ENCODE measurements at places on chromosomes 2 and 18.

DNA sequence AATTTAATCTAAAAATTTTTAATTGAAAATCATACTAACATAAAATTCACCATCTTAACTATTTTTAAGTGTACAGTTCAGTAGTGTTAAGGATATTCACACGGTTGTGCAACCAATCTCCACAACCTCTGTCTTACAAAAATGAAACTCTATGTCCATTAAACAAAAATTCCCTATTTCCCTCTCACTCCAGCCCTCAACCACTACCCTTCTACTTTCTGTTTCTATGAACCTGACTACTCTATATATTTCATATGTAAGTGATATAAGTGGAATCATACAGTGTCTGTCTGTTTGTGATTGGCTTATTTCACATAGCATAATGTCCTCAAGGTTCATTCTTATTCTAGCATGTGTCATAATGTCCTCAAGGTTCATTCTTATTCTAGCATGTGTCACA, 34.3 kb upstream of the OSBPL6 start:
- no peak for DNase-seq

- DNase-seq, result no peak
Observed at GRCh38 chr2:156430980-156431358, 5.2 kb upstream of the GPD2 start.

- peak; percentile 47 for DNase-seq
Observed at GRCh38 chr2:74379851-74380789, at the start of gene DCTN1. Gene DCTN1 (minus strand): TSS chr2:74380311. CDS start chr2:74380037, 274 bp downstream.

- DNase-seq, result no peak
Observed at GRCh38 chr2:169507698-169508097, 1.8 kb upstream of the KLHL41 start.

DNA sequence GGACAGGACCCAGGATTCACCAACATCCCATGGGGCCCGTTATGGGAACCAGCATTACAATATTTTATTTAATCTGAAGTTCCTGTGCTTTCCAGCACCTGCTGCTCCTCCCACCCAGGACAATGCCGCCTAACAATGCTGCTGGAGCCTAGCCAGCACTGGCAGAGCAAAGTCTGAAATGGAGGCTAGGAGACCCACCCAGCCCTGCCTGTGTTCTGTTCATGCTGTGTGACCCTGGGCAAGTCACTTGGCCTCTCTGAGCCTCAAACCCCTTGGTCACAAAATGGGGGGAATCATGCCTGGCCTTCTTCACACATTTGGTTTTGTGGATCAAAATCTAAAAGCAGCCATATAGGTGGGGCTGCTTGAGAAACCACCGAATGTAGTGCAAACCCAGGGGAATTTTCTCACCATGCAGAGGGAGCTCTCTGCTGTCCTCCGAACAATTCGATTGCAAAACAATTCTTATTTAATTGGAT, 38.5 kb upstream of the ODC1 start:
- peak; percentile 6 for DNase-seq

DNA sequence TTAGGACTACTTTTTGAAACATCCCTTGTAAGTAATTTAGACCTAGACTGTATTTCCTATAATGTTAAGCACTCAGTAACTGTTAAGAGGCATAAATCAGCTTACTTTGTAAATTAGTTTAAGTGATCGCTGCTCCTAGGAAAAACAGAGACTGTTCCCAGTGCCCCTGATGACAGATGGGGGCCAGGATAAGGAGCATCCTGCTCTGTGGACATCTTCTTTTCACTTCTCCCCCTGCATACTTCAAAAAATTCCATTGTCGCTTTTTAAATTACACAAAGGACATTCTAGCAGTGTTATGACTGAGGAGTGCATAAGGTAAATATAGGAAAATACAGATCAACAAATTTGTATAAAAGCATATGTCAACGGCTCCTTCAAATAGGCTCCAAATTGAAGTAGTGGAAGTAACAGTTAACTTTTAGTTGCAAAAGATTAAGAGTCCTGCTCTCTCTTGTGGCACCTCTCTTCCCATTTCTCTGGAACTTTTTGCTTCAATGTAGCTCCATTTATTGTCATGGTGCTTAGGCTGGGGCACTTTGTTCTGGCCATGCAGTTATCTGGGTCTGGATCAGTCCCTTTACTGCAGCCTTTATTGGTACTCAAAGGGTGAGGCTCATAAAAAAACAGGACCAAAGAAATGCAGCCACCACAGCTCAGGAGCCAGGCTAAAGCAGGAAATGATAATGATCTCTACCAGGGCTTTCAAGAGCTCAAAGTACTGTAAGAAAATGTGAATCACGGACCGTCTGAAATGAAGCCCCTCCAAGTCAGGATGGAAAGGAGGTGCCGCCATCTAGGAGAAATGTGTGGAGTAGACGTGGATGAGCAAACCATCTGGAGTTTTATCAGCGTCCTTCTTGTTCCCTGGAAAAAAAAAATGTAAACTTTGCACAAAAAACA, 162.1 kb upstream of the ZNF516 start:
- no peak for DNase-seq

DNA sequence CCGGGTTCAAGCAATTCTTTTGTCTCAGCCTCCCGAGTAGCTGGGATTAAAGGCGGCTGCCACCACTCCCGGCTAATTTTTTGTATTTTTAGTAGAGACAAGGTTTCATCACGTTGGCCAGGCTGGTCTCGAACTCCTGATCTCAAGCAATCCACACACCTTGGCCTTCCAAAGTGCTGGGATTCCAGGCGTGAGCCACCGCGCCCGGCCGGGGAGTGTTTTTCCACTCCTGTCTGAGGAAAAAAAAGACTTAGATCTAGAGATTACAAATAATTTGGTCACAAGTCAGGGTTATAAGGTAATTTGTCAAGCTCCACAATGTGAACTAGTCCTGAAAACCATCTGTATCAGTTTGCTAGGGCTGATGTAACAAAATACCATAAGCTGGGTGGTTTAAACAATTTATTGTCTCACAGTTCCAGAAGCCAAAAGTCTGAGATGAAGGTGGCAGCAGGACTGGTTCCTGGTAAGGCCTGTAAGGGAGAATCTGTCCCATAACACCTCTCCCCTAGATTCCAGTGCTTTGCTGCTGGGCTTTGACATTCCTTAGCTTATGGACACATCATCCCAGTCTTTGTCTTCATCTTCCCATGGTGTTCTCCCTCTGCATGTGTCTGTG, 40.7 kb upstream of the SP3 start:
- DNase-seq, result no peak

GRCh38 chr2:61452392-61452791, 18.5 kb downstream of the USP34 start:
- DNase-seq, result no peak

- no peak for DNase-seq
Observed at GRCh38 chr2:26088038-26088643, 54.3 kb downstream of the RAB10 start.

GRCh38 chr18:22034276-22034675, 135.1 kb upstream of the GATA6 start:
- DNase-seq, result no peak

DNA sequence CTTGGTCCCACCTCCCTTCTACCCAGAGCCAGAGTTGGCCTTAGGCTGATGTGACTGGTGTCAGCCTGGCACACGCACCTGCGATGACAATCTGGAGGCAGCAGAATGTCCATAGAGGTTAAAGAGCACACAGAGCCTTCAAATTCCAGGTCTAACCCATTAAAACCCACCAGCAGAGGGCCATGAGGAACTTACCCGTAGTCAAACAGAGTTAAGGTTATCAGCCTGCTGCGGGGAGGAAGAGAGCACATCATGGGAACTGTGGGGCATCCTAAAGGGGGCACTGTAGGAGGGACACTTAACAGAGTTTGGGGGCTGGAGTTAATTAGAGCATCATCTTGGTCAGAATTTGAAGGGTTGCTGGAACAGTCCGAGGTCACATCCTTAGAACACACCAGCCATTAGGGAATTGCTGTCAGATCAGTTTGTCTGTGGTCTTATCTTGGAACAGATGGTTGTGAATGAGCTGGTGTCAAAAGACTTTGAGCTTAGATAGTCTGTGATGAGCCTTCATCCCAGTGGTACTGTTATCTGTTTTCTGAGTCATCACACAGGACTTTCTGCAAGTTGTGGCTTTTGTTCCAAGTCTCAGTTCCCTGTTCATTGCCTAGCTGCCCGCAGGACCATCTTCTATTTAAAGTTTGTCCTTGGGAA, 248.6 kb downstream of the LOXHD1 start:
- DNase-seq, result no peak

GRCh38 chr2:78351208-78351607, 674.3 kb upstream of the REG3G start:
- DNase-seq, result no peak

GRCh38 chr18:9762526-9762925, 54.4 kb downstream of the RAB31 start:
- DNase-seq, result no peak

- DNase-seq, result no peak
Observed at GRCh38 chr2:209619782-209620181, 151.8 kb upstream of the UNC80 start.

GRCh38 chr18:79466591-79466990, 70.9 kb downstream of the NFATC1 start:
- no peak for DNase-seq

DNA sequence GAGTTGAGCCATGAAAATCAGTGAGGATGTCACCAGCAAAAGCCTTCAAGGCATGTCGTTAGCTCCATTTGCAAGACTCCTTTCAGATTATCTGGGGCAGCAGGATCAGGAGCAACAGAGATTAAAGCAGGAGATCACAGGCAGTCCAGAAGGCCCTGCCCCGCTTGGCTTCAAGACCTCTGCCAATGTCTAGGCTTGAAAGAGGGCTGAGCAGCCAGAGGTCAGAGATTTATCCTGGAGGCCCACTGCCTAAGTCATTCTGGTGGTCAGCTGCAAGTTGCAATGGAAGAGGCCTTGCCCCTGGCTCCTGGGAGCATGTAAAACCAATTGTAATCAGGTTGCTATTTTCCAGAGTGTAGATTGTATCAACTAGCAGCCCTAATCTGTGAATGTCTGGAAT, 416.5 kb downstream of the BCL11A start:
- DNase-seq, result no peak

DNA sequence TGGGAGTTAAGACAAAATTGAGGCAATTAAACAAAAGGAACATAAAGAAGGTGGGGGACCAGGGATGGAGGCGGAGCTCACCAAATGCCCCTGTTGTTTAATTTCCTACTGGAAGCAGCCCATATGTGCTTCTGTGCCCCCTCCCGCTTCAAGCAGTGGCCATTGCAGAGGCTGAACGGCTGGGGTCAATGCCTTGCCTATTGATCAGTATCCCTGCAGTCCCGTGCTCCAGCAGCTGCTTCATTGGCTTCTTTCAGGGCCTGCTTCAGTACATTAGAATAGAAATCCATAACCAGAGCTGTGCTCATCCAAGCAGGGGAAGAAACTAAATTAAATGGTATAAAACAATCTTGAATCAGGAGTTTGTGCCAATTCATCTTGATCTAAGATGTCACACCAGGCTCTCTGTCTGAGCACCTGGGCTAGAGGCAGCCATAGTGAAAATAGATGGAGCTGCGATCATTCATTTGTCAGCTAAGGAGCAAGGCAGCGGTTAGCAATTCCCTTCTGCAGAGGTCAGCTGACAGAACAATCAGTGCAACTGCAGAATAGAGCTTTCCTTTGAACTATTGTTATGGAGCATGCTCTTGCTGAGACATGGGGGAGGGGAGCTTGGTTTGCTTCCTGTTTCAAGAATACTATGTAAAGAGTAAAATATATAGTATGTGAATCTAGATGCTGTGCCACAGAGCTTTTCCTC, 222.4 kb downstream of the WDR7 start:
- no peak for DNase-seq

DNA sequence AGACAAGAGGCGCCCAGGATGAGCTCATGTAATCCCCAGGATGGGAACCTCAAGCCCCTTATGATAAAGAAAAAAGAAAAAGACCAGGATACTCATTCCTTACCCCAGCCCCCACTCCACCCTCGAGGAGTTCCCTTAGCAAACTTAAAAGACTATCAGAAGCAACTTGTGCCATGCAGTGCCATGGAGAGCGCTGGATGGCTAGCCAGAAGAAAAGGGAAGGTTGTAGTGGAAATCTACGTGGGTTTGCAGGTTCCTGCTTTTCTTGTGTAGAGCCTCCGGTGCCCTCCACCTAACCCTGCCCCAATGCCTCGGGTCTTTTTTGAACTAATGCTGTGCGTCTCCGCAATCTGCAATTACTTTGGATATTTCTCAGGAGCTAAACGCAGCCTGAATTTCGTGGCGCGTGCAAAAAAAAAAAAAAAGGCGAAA, 16.2 kb upstream of the BCL11A start:
- DNase-seq, result no peak

GRCh38 chr2:85732467-85733120, 21.2 kb upstream of the ATOH8 start:
- DNase-seq, result no peak

GRCh38 chr2:239300242-239300641, 100.6 kb downstream of the HDAC4 start:
- DNase-seq, result no peak

DNA sequence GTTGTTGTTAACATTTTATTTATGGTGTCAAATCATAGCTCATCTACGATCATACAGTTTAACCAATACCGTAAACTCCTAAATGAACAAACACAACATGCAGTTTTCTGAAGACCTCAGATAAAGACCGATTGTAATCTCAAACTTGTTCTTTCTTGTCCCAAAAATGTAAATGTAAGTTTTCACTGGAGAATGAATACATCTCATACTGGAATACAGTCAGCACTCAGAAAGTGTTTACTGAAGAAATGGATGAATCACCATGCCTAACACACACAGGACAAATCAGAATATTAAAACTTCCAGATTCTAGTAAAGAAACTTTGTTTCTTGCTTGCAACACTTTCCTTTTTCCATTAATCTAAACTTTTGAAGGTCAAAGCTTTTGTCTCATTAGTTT, 380.5 kb downstream of the DLGAP1 start:
- DNase-seq, result no peak

GRCh38 chr2:176142281-176142680, 9.1 kb upstream of the HOXD4 start:
- DNase-seq, result no peak

- DNase-seq, result no peak
Observed at GRCh38 chr2:194105358-194105757, 1551.7 kb upstream of the SLC39A10 start.

Measured in uterus (tissue), 4 donors.